NCI-H2107 (cell line): ENCODE measurements at places on chromosomes 11 and 22.
A peak's percentile ranks its signal among the peaks of the same experiment; 100 is the strongest.

GRCh38 chr22:27990879-27991278, 71.8 kb upstream of the PITPNB start:
- peak; percentile 4 for DNase-seq

DNA sequence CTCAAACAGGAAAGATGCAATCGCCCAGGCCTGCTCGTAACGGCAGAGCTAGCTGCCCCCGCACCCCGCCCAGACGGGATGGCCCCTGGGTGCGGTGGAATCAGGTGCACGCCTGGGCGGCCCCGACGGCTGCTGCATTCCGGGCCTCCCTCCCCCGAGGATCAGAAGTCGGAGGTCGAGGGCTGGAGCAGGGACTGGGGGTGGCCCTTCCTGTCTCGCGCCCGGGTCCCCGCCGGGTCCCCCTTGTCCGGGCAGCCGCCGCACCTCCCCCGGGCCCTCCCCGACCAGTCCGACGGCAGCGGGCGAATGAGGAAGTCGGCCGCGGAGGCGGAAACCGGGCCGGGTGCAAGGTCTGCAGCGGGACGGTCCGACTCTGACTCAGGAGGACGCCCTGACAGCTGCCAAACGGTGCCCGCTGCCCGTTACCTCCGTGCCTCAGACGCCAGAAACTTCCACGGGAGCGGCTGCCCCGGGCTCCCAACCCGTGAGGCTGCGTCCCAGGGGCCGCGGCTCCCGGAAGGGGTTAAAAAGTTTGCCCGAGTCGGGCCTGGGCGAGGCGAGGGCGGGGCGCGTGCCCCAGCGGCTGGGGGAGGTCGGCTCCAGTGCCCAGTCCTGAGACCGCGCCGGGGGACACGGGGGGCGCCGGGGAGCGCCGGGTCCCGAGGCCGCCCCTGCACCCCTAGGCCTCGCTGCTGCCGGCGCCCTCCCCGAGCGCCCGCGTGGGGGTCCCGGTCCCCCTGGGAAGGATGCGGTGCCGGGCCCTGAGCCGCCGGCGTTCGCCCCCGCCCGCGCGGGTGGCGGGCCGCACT, 663 bp downstream of the MYH9 start:
- no peak for DNase-seq

GRCh38 chr11:64207256-64208085, 950 bp downstream of the FERMT3 start:
- no peak for DNase-seq

- DNase-seq: no peak
Measured at GRCh38 chr22:31776231-31776630, 22.4 kb downstream of the DEPDC5 start.

DNA sequence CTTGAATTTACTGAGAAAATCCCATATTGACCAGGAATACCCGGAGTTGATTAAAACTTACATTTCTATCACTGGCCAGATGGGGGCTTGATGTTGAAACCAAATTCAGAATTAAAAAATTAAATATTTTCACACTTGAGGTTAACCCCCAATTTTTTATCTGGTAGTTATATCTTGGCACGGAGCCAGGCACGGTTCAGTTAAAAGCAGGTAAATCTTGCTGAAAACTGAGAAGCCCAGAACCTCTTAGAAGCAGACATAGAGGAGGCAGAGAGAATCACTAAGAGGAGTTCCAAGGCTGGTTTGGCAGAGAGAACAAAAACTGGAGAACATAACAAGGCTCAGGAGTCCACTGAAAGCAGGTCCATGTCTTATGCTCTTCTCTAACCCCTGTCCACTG, 77.7 kb downstream of the USP35 start:
- no peak for DNase-seq

DNA sequence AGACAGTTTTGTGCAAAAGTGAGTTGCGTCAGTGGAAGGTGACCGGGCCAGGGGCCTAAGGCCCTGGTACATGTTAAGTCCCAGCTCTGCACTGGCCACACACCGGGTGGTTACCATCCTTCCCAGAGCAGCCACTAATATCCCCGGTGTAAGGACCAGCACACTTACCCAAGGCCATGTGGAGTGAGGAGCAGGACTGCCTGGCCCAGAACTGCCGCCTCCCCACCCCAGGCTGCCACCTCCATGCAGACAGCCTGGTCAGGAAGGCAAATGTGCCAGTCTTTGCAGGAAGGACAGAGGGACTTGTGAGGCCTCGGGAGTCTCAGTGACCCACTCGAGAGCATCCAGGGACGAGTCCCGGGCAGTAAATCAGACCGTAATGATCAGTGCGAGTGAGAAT, 102.9 kb downstream of the MORC2 start:
- no peak for DNase-seq

- no peak for DNase-seq
Measured at GRCh38 chr11:125228445-125228844, 63.9 kb downstream of the PKNOX2 start.

- DNase-seq: no peak
Measured at GRCh38 chr11:120139316-120140069, 1.6 kb upstream of the TRIM29 start.

DNA sequence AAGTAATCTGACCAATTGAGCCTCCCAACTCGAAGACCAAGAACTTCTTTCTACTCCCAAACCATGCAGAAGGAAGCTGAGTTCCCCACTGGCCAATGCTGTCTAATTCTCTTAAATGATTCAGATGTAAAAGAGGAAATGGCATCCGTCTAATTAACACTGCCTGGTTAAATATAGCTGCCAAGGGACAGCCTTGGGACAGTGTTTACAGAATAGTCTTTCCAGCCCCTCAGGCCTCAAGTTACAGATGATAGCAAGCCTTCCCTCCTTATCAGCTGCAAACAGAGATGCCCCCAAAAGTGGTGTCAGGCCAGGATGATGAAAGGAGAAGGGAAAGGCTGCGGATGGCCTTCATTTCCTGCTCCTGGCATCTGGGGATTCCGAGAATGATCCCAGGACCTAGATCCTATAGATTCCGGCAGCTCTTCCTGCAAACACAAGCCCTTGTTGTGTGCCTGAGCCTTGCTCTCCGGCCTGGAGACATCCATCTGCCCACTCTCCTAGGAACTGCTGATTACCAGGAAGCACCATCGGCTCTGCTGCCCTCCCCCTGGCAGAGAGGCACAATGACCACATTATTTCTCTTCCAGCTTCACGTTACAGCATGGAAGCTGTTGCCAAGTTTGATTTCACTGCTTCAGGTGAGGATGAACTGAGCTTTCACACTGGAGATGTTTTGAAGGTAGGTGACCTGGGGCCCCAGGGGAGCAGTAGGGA, 13.5 kb upstream of the TMA7B start:
- DNase-seq: no peak

GRCh38 chr11:98536023-98536422, 484.7 kb upstream of the CNTN5 start:
- DNase-seq: no peak

- DNase-seq: no peak
Measured at GRCh38 chr11:35746356-35747153, 84.0 kb downstream of the TRIM44 start.

- DNase-seq: no peak
Measured at GRCh38 chr11:105648762-105649161, 38.9 kb downstream of the GRIA4 start.

- no peak for DNase-seq
Measured at GRCh38 chr22:26768952-26769351, 111.6 kb downstream of the MIAT start.

GRCh38 chr22:21047730-21048129, 2.0 kb downstream of the LRRC74B start:
- DNase-seq: no peak

DNA sequence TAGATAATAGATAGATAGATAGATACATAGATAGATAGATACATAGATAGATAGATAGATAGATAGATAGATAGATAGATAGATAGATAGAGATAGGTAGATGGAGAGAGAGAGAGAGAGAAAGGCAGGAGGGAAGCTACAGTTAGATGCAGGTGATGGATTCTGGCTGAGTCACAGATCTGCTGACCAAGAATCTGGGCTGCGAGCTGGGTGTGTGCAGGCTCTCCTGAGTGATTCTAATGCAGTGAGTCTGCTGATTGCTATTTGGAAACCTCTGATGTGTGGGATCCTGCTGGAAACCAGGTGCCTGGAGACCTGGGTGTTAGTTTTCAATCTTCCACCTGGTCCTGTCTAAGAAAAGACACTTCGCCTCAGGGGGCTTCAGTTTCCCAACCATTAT, 1441.8 kb downstream of the TBC1D22A start:
- DNase-seq: no peak

DNA sequence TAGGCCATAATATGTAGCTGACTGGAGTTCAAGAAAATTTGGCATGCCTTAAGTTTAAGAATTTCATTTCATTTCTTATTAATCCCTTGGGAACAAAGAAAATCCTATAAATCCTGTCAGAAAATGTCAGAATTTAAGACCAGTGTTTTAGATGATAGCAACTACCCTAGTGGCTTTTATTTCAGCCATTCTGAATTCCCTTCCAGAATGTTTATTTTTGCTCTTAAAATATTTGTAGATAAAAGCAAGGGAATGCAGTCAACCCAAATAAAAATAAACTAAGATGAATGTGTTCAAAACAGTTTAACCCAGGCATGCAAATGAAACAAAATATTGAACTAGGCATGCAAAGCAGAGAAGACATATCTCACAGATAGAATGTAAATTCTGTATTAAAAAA, 356.9 kb upstream of the LRRC4C start:
- no peak for DNase-seq

GRCh38 chr11:96905143-96905542, 515.3 kb downstream of the JRKL start:
- no peak for DNase-seq

GRCh38 chr22:27682437-27682836, 119.1 kb downstream of the MN1 start:
- DNase-seq: no peak

DNA sequence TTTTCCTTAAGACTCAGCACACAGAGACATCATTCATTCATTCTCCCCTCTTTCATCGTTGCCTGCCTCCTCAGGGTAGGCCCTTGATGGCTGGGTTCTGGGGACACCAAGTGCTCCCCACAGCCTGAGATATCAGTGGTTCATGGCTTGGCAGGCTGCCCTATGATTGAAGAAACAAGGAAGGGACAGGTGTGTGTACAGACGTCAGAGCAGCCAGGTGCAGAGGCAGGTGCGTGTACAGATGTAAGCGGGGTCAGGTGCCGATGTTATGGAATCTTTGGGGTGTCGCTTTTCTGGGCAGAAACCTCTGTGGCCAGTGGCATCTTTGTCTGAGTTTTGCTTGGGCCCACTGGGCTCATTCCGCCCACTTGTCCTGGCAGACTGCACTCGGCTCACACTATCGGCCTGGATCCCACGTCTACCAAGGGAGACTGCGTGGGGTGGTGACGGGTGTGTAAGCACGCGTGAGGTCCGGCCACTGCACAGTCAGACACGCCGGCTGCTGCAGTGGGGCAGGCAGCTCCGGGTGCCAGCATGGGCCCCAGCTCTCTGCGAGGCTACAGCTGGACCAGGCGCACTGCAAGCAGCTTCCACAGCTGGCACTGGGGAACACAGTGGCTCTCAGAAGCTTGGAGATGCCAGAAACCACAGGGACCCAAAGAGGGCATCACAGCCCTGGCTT, 20.9 kb upstream of the KIAA0930 start:
- no peak for DNase-seq
